ENCODE measurements at places on chromosomes 2 and 18.

GRCh38 chr2:128818704-128819491, 500.2 kb upstream of the HS6ST1 start:
- no peak for DNase-seq

DNA sequence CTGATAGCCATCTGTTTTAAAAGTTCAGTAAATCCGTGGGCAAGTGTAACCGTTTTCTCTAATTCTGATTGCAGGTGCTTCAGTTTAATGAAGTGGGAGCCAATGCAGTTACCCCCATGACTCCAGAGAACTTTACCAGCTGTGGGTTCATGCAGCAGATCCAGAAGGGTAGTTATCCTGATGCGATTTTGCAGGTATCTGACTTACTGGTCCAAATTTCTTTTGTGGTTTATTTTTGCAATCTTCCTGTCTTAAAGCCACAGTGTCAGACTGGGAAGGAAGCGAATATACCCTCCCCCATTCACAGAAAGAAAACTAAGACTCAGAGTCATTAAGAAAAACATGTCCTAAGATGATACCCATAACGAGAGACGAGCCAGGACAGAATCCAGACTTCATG, 7.7 kb downstream of the SERPINB2 start:
- DNase-seq, result no peak

GRCh38 chr18:61435064-61435652, 101.9 kb downstream of the CDH20 start:
- peak; percentile 7 for DNase-seq

- no peak for DNase-seq
These were observed 140.7 kb upstream of the THUMPD2 start for GRCh38 chr2:39919511-39920306.

DNA sequence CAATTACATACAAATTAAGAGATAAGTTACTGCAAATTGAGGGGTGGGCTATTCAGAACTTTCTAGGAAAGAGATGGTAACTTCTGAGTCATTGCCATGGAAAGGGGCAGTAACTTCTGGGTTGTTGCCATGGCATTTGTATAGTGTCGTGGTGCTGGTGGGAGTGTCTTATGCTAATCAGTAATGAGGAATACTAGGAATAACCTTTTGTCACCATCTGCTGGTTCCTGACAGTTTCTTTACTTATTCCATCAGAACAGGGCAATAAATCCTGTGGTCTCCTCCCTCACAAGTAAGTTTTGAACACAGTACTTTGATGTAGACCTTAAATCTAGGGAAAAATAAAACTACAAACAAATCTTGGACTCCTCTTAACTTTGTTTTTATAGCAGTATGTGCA, 435.4 kb downstream of the BCL11A start:
- DNase-seq, result no peak

DNA sequence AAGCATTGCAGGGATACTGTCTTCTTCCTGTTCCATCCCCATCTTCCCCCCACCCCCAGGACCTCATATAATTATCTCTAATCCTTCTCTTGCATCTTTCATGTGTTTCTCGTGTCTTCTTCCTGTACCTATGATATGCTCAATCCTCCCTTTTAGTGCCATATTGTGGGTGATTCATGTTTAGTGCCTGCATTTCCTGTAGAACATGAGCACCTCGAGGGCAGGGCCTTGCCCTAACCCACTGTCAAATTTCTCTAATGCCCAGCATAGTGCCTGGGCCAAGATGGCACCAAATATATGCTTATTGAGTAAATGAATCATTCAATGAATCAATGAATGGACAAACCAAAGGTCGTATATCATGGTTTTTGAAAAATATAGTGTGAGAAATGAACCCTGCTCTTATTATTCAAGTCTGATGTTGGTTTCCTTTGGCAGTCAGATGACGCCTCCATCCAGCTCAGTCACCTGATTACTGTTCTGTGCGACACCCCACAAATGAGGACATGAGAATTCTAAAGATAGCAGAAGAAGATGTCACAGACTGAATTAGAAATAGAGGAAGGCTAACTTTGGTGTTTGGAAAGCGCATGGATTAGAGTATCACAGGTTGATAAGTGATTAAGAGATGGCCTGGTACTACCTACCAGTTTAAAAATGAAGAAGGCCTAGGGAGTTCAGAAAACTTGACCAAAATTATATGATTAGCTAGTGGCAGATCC, 278.4 kb downstream of the PRKCE start:
- no peak for DNase-seq
